ACHN (cell line): ENCODE measurements at places on chromosomes 11 and 22.

GRCh38 chr11:33659370-33660139 lies 41.1 kb downstream of the C11orf91 start:
- no peak for DNase-seq

DNA sequence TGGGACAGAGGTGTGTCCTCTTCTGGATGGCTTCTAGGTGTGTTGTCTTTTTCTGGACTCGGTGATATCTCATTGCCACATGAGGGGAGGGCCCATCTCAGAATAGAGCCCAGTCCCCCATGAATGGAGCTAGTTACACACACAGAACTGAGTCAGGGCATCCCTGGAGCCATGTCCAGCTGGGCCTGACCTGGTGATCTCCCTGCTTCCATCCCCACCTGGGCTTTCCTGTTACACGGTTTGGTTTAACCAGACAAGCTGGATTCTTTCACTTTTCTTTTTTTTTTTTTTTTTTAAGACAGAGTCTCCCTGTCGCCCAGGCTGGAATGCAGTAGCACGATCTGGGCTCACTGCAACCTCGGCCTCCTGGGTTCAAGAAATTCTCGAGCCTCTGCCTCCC lies 6.1 kb upstream of the A4GALT start:
- no peak for DNase-seq

- no peak for DNase-seq
Observed at GRCh38 chr11:93267383-93267782, 63.2 kb upstream of the DEUP1 start.

DNA sequence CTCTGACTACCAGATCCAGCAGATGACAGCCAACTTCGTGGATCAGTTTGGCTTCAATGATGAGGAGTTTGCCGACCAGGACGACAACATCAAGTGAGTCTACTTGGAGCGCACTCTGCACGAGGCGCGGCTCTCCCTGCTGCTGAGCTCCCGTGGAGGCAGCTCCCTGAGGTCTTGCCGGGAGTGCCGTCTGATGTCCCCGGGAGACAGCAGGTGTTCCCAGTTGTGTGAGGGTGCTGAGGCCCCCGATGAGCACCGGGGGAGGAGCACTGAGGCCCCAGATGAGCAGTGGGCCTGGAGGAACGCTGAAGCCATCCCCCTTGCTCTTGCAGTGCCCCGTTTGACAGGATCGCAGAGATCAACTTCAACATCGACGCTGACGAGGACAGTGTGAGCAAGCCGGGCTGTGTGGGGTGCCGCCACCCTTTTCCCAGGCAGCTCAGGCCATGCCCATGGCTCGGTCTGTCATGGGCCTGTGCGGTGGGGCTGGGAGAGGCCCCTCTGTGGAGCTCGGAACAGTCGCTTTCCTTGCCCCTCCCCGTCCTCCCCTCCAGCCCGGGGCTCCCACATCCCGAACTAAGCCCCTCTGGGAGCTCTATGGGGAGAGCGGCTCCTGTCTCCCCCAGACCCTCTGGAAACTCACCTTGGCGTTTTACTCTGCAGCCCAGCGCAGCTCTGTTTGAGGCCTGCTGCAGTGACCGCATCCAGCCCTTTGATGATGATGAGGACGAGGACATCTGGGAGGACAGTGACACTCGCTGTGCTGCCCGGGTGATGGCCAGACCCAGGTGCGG lies 37.1 kb downstream of the SBF1 start:
- DNase-seq: no peak

DNA sequence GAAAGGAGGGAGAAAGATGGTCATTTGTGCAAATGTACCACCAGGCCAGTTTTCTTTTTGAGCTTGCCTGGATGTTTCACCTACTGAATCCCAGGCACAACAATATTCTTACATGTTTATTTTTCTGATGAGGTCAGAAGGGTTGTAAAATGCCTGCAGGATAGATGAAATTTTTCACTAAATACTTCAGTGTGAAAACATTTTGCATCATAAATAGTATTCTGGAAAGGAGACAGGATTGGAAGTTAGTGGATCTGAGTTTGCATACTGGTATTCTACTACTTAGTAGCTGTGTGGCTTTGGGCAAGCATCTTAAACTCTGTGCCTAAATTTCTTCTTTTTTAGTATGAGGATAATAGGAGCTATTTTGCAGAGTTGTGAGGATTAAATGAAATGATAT lies 24.8 kb downstream of the RNF169 start:
- DNase-seq: no peak

GRCh38 chr11:71370895-71371673 lies 77.1 kb downstream of the DHCR7 start:
- DNase-seq: no peak

DNA sequence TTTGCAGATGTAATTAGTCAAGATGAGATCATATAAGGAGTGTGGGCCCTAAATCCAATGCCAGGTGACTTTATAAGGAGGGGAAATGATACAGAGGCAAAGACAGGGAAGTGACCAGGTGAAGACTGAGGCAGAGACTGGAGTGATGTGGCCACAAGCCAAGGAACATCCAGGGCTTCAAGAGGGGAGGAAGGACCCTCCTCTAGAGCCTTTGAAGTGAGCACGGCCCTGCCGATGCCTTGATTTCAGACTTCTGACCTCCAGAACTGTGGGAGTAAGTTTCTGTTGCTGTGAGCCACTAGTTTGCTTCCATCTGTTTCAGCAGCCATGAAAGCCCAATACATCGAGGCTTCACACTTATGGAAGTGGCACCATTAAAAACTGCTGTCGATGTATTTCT lies 78.7 kb downstream of the SHANK2 start:
- no peak for DNase-seq

DNA sequence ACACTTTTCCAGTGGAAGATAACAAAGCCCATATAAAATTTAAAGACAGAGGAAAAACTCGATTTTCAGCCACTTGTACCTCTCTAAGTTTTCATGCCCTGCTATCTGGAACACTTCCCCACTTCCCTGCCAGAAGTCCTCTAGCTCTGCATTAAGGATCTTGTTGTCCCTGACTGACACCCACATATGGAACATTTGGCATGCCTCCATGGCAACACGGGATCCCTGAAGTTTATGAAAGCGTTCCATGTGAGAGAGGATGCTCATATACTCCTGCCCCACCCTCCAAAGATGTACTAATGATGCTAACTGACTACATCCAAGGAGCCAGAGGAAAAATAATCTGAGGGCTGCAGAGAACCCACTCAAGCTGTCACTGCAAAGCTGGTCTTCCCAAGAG lies 8.8 kb upstream of the C11orf91 start:
- no peak for DNase-seq

GRCh38 chr22:37326726-37327125 lies 44.4 kb downstream of the CYTH4 start:
- no peak for DNase-seq

DNA sequence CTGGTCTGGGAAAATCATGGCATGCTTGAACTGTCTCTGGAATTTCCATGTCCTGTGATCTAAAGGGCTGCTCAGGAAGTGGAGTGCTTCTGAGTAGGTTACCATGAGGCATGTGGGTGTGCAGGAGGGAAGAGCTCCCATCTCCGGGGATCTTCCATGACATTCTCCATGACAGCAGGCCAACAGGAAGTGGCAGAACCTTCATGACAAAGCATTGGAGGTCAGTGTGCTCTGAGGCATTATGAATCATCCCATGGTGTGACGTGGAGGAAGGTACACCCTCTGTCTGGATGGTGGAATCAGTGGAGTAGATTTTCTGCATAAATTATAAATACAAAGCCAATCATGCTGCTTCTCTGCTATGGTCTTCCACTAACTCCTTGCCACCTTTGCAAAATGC lies 139.6 kb upstream of the E2F8 start:
- peak; percentile 61 for DNase-seq

- DNase-seq: no peak
Observed at GRCh38 chr22:23398701-23399366, 181.3 kb downstream of the IGLL1 start.

GRCh38 chr11:115623021-115623451 lies 118.8 kb upstream of the CADM1 start:
- DNase-seq: peak; percentile 89

DNA sequence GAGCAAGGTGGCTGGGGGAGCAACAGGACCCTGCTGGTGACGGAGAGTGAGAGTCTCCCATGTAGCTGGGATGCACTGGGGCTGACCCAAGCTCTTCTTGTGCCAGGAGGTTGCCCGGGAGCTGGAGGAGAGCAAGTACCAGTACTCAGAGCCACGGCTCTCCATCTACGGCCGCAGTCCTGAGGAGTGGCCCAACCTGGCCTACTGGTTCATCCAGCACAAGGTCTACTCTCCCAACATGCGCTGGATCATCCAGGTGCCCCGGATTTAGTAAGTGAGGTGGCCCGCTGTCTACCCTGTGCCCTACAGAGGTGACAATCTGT lies 40.4 kb downstream of the AMPD3 start:
- DNase-seq: no peak

GRCh38 chr22:49046546-49047361 lies 780.9 kb downstream of the BRD1 start:
- peak; percentile 23 for DNase-seq

DNA sequence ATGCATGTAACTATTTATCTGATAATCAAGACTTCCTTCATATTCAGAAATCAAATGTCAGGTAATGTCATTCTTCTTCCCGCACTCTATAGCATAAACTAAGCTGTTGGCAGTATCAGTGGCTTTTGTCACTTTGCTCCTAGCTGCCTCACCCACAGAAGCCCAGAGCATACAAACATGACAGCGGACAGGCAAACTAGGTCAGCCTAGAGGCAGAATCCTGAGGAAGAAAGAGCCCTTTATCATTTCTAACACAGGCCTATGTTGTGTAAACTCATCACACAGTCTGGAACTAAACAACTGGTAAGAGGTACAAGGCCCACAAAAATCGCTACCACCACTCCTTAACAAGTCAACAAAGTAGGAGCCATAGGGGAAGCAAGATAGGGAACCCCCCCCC lies 21.0 kb downstream of the GUCY1A2 start:
- no peak for DNase-seq

DNA sequence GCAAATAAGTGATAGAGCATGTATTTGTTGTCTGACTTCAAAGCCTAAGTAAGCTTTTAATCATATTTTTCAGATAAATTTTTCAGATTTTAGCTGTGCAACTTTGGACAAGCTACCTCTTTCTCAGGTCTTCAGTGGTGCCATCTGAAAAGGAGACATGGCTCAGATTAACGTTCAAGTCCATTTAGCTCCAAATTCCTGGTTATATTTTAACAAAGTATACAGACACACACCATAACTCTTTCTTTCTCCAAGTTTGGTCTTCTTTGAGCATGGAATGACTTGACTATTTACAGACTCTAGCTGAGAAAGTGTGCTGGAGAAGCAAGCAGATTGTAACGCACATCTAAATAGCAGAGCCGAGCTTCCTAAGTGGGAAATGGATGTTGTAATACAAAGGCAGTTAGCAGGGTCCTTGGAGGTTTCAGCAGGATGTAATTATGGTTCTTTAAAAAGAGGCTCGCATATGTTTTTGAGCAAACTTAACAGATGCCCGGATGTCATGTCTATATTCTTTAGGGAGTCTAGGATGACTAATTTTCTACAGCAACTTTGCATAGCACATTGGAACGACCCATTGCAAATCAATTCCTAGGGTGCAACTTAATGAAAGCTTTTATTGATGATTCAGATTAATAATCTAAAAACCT lies 128.1 kb upstream of the E2F8 start:
- no peak for DNase-seq

GRCh38 chr11:130512662-130513061 lies 64.2 kb downstream of the ADAMTS15 start:
- DNase-seq: no peak

DNA sequence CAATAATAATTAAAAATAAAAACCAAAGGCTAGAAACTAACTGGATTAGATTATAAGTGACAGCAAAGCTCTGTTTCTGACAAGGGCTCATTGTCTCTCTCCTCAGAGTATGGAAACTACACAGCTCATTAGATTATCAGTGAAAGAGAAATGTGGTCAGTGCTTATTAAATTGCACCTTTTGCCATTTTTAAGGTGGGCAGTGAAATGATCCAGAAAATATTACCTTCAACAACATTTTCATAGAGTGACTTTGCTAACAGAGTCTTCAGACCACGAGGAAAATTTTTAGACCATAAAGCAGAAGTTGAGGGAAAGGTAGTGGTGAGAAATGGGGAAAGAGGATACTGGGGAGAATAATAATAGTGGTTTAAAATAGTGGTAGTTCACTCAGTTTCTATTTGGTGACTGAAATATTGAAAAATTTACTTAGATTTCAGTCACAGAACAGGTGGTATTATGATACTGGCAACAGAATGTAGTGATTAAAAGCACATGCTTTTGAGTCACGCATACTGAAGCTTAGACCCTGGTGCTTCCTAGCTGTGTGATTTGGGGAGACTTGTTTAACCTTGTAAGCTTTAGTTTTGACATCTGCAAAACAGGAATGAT lies 684.0 kb upstream of the CCDC90B start:
- DNase-seq: no peak

DNA sequence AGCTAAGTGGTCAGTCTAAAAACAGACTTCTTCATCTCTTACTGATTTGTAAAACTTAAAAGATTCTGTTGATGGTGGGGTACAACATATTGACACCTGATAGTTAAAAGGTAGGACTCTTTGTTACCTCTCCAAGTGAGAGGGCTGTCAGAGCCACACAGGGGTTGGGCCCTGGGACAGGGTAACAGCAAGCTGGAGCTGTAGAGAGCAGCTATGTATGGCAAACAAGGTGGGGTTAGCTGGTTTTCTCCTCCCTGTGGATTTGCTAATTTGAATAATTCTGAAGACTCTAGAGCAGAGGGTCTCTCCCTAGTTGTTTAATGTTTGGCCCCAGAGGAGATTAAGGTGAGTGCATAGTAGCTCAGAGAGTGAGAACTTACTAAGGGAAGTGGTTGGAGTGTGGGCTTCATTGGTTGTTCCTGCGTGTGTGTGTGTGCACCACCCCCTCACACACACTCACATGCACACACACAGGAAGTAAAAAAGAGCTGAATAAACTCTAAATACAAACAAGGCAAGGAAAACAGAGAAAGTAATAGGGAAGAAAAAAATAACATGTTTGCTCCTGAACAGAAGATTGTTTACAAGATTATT lies 9.2 kb upstream of the GAS2 start:
- DNase-seq: no peak

GRCh38 chr11:12192794-12193514 lies 82.6 kb downstream of the MICAL2 start:
- DNase-seq: no peak

DNA sequence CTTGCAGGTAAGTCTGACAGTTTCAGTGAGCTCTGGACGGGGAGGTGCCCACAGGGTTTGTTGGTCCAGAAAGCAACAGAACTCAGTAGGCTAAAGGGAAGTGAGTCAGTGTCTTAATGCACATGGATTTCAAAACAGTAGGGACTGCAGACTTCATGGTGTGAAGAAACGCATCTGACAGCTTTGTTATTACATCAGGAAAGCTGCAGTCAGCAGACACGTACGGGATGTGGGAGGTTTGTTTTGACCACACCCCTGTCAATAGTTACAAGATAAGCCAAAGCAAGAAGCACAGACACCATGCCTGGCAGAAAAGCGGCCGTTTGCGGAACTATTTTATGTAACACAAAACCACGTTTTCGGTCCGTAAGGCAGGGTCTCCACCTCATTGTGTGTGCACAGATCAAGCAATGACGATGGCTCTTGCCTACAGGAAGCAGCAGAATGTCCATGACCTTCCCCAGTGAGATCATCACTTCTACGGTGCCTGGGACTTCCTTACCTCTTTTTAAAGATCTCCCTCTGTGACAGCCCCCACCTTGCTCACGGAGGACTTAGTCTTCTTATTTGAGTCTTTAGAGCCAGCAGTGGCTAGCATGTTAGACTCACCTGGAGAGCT lies 58.2 kb upstream of the FTH1 start:
- DNase-seq: no peak

- DNase-seq: peak; percentile 35
Observed at GRCh38 chr22:28674121-28674563, 5.5 kb downstream of the TTC28 start.
